ENCODE measurements at places on chromosomes 12 and 14. TPM values are rescaled to one million over a fixed set of nuclear protein-coding genes. Genes with fewer than 3 reads are reported as not detected.
A peak's percentile ranks its signal among the peaks of the same experiment; 100 is the strongest.

The LTB4R gene
- 15.4 TPM for total RNA-seq

GRCh38 chr12:110931315-110931728 lies 10.9 kb upstream of the MYL2 start:
- H3K36me3 ChIP-seq: no peaks in the 10 kb centered on the region
- DNase-seq: no peak
- peaks cover 6% of the 10 kb centered on the region for H3K27me3 ChIP-seq

DNA sequence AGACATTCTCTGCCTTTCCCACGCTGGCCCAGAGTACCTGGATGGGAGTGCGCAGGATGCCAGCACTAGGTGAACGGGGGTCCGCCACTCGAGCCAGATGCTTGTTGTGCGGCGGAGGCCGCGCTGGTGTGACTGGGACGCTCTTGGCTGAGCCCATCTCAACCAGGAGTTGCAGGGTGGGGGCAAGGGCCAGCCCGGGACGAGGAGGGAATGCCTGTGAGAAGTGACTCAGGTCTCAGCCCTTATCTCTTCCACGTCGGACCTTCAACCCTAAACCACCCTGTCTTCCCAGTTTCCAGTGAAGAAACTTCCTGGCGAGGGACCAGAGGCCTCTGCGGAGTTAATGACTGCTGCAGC lies 312 bp downstream of the CDCA3 start:
- H3K27ac ChIP-seq: peak overlapping the region; percentile 98
- DNase-seq: no peak
- H3K36me3 ChIP-seq: peaks cover 27% of the 10 kb centered on the region
- H3K27me3 ChIP-seq: no peaks in the 10 kb centered on the region

DNA sequence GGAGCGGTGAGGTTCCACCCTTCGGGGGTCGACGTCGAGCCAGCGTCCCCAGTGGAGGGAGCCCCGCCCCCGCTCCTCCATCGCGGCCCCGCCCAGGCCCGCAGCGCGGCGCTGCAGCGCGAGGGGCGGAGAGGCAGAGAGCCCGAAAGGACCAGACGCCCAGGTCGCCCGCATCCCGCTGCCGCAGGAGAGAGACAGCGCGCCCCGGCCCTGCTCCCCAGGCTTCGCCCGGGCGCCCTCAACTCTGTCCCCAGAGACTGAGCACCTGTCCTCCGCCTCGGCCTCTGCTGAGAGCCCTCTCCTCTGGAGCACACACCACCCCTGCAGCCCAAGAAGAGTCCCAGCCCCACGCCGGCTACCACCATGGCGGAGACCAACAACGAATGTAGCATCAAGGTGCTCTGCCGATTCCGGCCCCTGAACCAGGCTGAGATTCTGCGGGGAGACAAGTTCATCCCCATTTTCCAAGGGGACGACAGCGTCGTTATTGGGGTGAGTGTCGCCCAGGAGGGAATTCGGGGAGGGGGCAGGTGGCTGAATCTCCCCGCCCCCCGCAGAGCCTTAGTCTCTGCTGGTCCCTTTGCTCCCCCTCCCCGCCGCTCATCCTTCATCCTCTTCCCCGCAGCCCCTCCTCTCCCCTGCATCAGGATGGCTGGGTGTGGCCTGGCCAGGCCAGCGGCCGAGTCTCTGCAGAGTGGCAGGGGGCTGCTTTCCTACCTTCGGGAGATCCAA lies at the start of gene KIF5A:
Gene KIF5A, plus strand, starts transcription at position 136 of the 732 bp plus-strand sequence. Its CDS starts 228 bp downstream, at position 364.
- H3K27ac ChIP-seq: no peak within 1 kb of the TSS
- H3K36me3 ChIP-seq: peaks cover 13% of the 10 kb centered on the region
- H3K4me3 ChIP-seq: peak within 1 kb of the TSS; percentile 74
- peaks cover 9% of the 10 kb centered on the region for H3K27me3 ChIP-seq
- DNase-seq: peak; percentile 72

GRCh38 chr14:103593577-103593976 lies 30.8 kb downstream of the COA8 start:
- H3K36me3 ChIP-seq: peaks cover 4% of the 10 kb centered on the region
- H3K27ac ChIP-seq: no peak overlapping the region
- H3K27me3 ChIP-seq: no peaks in the 10 kb centered on the region
- H3K4me1 ChIP-seq: no peaks in the 10 kb centered on the region

DNA sequence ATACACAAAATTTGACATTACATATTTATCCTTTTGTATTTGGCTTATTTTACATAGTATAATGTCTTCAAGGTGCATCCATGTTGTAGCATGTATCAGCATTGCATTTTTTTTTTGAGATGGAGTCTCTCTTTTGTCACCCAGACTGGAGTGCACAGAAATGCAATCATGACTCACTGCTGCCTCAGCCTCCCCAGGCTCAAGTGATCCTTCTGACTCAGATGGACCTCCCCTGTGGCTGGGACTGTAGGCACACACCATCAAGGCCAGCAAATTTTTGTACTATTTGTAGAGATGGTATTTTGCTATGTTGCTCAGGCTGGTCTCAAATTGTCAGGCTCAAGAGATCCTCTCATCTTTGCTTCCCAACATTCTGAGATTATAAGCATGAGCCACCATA lies 214.4 kb upstream of the ALG10B start:
- H3K4me3 ChIP-seq: no peak overlapping the region
- DNase-seq: no peak
- no peak overlapping the region for H3K27ac ChIP-seq
- no peaks in the 10 kb centered on the region for H3K36me3 ChIP-seq

DNA sequence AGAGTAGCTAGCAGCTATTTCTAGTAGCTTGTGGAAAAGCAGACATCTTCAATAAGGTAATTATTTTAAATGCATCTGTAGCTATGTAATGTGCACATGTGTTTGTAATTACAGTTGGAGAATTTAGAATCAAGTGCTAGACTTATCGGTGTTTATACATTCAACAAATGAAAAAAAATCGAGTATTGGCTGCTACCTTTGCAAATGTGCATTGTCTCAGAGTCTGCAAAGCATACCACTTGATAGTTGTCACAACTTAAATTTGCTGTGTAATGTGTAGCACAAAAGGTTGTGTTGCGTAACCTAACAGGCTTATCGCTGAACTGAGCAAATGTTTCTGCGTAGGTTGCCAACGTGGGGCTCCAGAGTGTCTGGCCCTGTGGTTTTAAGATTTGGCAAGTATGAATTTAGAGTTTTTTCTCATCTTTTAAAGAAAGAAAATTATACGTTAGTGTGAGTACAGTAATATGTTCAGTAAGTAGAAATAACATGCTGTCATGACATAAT lies 44.3 kb downstream of the TMTC2 start:
- no peak for DNase-seq
- peaks cover 1% of the 10 kb centered on the region for H3K36me3 ChIP-seq
- H3K4me3 ChIP-seq: no peak overlapping the region
- no peak overlapping the region for H3K27ac ChIP-seq

DNA sequence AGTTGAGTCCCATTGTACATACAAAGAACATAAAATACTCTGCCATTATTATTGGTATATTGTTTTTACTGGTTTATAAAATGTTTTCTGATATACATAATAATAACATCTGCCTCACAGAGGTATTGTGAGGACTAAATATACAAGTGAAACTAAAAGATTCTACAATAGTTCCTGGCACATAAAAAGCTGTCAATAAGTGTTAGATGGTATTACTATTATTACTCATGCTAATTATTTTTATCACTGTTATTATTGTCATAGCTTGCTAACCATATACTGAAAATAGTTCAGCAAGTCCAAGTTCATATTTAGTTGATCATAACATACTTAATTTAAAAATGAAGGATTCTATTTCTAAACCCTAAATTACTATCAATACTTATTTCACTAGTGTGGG lies 34.4 kb downstream of the BTG1 start:
- peak overlapping the region; percentile 12 for H3K4me3 ChIP-seq
- peaks cover 2% of the 10 kb centered on the region for H3K36me3 ChIP-seq
- no peaks in the 10 kb centered on the region for H3K27me3 ChIP-seq
- peak overlapping the region; percentile 10 for H3K27ac ChIP-seq

DNA sequence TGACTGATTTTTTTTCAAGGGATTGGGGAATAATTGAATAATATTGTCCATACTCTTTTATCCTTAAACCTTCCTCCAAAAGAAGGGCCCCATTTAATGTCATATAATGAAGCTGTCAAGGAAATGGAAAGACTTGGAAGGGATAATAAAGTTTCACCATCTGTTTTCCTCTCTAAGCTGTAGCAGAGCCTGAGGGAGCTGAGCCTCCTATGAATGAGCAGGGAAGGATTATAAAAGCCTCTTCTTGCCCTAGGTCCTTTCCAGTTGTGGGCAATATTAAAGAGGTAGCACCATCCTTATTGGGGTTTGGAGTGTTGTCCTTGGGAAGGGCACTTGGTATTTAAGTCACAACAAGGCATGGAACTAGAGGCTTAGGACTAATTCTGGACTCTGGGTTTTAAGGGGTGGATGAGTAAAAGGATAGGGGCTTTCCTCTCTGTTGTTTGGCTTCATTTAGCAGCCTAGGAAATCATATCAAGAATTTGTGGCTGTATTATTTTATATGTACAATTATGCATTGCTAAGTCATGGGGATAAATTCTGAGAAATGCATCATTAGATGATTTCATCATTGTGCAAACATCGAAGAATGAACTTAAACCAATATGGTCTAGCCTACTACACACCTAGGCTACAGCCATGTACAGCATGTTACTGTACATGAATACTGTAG lies 408.5 kb upstream of the DCN start:
- H3K36me3 ChIP-seq: no peaks in the 10 kb centered on the region
- H3K4me1 ChIP-seq: peaks cover 1% of the 10 kb centered on the region
- no peak for DNase-seq
- no peak overlapping the region for H3K4me3 ChIP-seq
- H3K27me3 ChIP-seq: no peaks in the 10 kb centered on the region

GRCh38 chr12:130879212-130879686 lies 7.4 kb downstream of the RAN start:
- H3K27me3 ChIP-seq: no peaks in the 10 kb centered on the region
- no peak overlapping the region for H3K27ac ChIP-seq
- H3K4me3 ChIP-seq: no peak overlapping the region
- peaks cover 51% of the 10 kb centered on the region for H3K4me1 ChIP-seq
- peaks cover 36% of the 10 kb centered on the region for H3K36me3 ChIP-seq

- DNase-seq: no peak
- peaks cover 20% of the 10 kb centered on the region for H3K4me1 ChIP-seq
- no peaks in the 10 kb centered on the region for H3K27me3 ChIP-seq
- peaks cover 6% of the 10 kb centered on the region for H3K36me3 ChIP-seq
- peak overlapping the region; percentile 98 for H3K4me3 ChIP-seq
These were observed 774 bp upstream of the WDR20 start for GRCh38 chr14:102138961-102139285.

The JPH4 gene
- total RNA-seq: not detected

- no peaks in the 10 kb centered on the region for H3K4me1 ChIP-seq
- no peak overlapping the region for H3K27ac ChIP-seq
- H3K4me3 ChIP-seq: no peak overlapping the region
These were observed 44.1 kb upstream of the CISTR start for GRCh38 chr12:53795927-53796326.

The RBP5 gene
- total RNA-seq: not detected

DNA sequence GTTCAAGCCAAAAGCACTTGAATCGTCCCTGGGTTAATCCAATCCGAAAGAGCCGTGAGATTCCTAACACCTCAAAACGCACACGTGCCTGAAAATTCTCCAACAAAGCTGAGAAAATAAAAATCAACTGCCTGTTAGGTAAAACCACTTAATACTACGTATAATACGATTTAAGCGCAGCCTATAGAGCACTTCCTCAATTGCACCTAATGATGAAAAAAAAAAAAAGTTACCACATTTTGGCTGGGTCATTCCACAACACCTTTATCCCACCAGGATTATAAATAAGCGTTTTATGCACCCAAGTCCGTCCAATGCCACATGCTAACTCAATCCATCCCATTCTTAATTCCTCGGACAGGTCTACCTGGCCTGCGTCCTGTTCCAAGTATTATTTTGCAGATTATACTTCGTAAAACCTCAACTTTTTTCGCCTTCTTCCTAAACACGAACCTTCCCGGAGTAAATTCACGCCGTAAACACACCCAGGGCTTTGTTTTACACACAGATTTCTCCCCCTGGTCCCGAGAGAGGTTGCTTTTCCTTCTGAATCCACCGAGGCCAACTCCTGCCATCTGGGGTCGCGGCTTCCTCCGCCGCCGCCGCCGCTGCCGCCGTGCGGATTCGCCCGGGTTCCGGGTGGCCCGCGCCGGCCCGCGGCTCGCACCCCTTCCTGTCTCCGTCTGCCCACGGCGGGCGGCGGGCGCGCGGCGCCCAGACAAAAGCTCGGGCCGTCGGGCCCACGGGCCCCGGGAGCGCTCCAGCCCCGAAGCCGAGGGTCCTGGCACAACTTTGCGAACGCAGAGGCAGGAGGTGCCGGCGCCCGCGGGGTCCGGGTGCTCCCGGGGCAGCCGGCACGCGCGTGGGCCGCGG lies 66.2 kb downstream of the RNF34 start:
- no peaks in the 10 kb centered on the region for H3K27me3 ChIP-seq
- H3K4me3 ChIP-seq: peak overlapping the region; percentile 86
- H3K27ac ChIP-seq: peak overlapping the region; percentile 75
- H3K4me1 ChIP-seq: peaks cover 29% of the 10 kb centered on the region

The ENDOU gene
- not detected for total RNA-seq

The CLEC14A gene
- total RNA-seq: not detected

GRCh38 chr12:101963697-101964096 lies 86.3 kb downstream of the DRAM1 start:
- no peaks in the 10 kb centered on the region for H3K27me3 ChIP-seq

DNA sequence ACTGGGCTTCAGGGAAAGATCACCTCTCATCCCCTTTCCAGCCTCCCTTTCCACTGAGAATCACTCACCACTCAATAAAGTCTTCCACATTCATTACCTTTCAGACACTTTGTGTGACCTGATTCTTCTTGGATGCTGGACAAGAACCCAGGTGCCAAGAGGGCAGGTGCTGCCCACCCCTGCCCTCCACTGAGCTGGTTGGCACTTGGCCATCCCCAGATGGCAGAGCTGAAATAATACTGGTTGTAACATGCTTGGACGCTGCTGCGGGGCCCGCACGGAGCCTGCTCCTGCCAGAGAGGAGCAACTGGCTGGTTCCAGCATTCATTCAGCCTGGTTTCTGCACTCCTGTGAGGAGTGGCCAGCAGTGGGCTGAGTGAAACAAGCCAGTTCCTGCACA lies 386.7 kb upstream of the CCDC196 start:
- peaks cover 3% of the 10 kb centered on the region for H3K27me3 ChIP-seq
- peaks cover 5% of the 10 kb centered on the region for H3K4me1 ChIP-seq
- no peak overlapping the region for H3K4me3 ChIP-seq

GRCh38 chr14:50263321-50263720 lies 31.9 kb upstream of the SOS2 start:
- DNase-seq: no peak
- peaks cover 4% of the 10 kb centered on the region for H3K36me3 ChIP-seq
- H3K27me3 ChIP-seq: no peaks in the 10 kb centered on the region
- H3K27ac ChIP-seq: no peak overlapping the region
- peaks cover 2% of the 10 kb centered on the region for H3K4me1 ChIP-seq

GRCh38 chr12:113735131-113735530 lies 231.0 kb downstream of the RBM19 start:
- no peak for DNase-seq
- H3K27me3 ChIP-seq: peaks cover 12% of the 10 kb centered on the region

GRCh38 chr12:593396-594270 lies 69.6 kb downstream of the NINJ2 start:
- no peak overlapping the region for H3K27ac ChIP-seq
- H3K27me3 ChIP-seq: no peaks in the 10 kb centered on the region
- no peak overlapping the region for H3K4me3 ChIP-seq
- H3K36me3 ChIP-seq: no peaks in the 10 kb centered on the region
- no peak for DNase-seq

All from activated CD4-positive, alpha-beta memory T cell treated with anti-CD3 and anti-CD28 coated beads for 36 hours (primary cell).